ENCODE measurements at places on chromosomes 1 and 21.

GRCh38 chr1:173420330-173420806 lies 56.8 kb upstream of the PRDX6 start:
- peak; percentile 59 for DNase-seq

DNA sequence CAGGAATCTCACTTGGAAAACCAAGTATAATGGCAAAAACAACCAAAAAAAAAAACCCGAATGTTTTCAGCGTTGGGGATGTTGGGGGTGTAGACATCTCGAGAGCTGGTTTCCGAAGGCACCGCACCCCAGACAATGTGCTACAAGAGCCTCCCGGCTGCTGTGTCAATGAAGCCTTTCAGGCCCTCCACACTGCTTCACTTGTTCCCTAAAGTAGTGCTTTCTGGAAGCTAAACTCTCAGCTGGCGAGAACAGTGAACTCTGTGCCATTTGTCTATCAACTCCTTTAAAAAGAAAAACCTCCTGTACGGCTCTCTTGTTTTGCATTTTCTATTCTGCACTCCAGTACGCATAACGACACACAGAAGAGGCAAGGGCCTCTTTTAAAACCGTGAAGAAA lies 32.5 kb downstream of the PLEKHO1 start:
- DNase-seq: no peak

DNA sequence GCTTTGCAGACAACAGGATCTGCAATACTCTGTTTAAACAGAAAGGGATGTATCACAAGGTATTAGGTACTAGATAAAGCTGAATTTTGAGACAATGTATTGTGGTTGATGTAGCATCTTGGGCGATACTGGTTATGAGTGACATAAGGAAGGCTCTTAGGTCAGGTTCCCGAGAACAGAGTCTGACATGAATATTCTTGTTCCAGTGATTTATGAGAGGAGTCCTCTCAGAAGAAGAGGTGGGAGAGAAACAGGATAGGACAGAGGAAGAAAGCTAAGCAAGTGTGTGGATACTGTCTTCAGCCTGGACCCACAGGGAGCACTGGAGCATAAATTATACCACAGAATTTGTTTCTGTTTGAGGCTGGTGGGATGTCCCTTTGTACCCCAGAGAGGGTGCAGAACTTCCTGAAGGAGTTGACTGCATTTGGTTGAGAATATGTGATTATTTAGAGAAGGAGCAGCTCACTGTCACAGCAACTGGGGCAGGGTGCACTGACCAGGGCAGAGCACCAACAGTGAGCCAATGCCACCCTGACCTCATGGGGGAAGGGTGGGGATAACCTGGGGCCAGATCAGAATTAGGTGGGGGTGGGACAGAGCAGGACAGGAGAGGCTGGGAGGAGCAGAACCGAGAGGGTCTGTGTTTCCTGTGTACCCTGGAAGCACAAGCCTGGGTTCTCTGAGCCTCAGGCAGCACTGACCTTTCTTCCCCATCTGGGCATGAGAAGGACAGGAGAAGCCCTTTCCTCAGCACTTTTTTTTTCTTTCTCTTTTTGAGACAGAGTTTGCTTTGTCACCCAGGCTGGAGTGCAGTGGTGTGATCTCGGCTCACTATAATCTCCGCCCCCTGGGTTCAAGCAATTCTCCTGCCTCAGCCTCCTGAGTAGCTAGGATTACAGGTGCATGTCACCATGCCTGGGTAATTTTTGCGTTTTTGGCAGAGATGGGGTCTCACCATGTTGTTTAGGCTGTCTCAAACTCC lies 36.3 kb upstream of the SLC6A9 start:
- DNase-seq: no peak

DNA sequence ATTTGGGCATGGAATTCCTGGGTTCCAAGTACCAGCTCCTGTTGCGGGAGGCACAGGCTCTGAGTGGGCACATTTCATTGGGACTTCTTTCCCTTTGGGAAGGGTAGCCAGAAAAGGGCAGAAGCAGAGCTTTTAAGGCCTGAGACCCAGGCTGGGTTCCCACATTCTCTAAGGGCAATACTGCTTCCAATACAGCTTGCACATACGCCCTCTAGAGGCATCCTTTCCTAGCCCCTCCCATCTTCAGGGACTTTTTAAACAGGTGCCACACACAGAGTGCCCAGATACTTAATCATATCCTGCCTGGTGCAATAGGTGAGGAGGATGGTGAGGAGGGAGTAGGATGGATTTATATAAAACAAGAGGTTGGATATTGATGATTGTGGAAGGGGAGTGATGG lies 5.7 kb downstream of the GPR88 start:
- DNase-seq: peak; percentile 26

GRCh38 chr1:84698151-84699110 lies 8.2 kb upstream of the SSX2IP start:
- DNase-seq: no peak

DNA sequence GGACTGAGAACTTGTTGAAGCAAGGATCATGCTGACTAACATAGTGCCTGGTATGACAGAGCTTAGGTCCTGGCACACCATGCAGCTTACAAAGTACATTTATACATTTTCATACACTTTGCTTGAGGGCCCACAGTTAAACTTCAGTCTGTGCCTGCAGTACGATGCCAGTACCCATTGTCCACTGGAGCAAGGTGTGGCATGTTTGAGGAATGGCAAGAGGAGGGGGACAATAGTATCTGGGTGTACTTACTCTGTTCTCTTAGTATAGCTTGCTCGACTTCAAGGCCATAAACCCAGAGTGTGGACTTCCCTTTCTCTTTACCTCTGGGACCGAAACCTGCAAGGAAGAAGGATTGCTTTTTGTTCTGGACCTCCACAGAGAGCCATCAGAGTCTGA lies 6.8 kb upstream of the YBX1 start:
- DNase-seq: no peak

DNA sequence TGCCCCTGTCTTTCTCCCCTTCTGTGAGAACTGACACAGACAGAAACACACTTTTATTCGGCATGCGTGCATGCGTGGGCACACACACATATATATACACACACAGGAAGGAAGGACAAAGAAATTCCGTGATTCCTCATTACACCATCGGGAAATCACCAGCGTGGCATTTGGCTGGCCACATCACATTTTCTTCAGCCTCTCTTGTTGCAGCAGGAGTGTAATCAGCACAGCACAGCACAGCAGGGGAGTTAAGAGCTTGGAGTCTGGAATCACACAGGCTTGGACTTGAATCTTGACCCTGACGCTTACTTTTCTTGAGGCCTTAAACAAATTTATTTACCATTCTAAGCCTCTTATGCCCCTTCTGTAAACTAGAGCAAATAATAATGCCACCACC lies 45.3 kb upstream of the EPHA8 start:
- no peak for DNase-seq

GRCh38 chr21:35697321-35697808 lies 363.0 kb downstream of the SETD4 start:
- no peak for DNase-seq

DNA sequence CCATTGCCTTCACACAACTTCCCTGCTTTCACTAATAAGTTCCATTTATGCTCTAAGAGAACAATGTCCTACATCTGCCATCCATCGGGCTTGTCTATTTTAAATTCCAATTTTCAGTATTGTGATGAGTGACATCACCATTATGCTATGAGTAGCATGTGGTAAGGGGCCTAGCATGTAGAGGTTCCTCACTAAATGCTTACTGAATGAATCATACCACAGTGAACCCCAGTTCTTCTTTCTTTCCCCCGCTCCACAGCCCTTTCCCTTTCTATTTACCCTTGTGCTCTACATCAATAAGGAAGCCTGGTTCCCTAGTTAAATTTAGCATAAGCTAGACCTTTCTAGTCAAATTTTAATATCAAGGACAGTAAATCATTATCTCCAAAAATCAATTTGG lies 195.0 kb upstream of the RGS18 start:
- no peak for DNase-seq

DNA sequence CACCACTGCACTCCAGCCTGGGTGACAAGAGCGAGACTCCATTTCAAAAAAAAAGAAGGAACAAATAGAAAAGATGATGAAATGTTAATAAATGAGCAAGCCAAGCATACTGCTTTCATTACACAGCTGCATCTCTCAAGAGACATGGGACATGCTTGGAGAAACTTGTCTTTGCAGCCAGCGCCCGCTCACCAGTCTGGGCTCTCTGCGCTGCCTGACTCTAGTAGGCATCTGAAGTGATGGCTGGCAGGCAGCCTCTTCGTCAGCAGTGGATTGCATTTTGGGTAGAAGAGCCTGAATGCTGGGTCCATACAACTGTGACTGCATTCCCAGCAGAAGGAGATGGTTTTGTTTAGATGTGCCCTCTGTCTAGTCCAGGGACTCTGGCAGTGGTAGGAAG lies 48.0 kb downstream of the IL6R start:
- no peak for DNase-seq

DNA sequence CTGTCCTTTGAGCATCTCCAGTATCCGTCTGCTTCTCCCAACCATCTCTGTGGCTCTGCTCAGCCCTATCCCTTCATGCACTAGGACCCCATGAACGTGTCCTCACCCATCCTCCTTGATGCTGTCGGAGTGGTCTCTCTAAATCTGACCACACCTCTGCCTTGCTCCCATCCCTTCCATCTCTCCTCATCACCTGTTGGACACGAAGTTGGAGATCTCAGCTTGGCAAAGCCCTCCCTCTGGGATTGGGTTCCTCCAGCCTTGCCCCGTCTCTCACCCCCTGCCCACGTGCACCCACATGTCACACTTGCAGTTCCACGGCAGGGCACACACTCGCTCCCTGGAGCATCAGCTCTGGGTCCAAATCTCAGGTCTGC lies 135.7 kb downstream of the ACTL8 start:
- no peak for DNase-seq

GRCh38 chr21:31872452-31873274 lies at the start of gene HUNK:
Gene HUNK, plus strand, starts transcription at chr21:31873020. Its CDS starts 655 bp downstream, at chr21:31873675.
- DNase-seq: no peak

GRCh38 chr1:232991238-232991637 lies 40.8 kb downstream of the NTPCR start:
- DNase-seq: no peak

DNA sequence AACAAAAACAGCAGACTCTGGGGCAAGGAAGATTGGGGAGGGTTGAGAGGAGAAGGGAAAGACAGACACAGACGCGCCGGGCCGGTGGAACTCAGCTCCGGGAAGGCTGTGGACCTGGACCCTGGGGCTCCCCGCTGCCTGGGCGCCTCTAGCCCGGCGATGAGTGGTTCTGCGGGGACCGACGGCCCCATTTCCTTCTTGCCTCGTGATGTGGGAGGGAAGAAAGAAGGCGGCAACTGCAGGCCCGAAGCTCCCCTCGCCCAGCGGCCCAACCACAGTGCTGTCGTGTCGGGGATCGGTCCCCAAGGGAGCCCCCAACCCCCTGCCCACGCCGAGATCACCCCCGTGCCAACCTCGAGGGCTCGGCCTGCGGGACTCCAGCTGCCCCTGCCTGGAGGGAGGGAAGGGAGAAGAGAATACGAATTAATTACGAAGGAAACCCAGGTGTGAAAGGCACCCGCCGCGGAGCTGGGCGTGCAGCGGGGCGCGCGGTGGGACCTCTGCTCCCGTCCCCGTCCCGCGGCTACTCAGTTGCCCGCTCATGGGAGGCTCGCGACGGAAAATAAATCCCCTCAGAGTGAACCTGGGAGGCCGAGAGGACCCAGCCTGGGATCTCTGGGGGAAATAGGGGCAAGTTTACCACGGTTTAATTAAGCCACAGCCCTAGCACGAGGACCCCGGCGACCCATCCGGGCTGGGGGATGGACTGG lies 7.4 kb downstream of the FOXD3 start:
- DNase-seq: no peak

DNA sequence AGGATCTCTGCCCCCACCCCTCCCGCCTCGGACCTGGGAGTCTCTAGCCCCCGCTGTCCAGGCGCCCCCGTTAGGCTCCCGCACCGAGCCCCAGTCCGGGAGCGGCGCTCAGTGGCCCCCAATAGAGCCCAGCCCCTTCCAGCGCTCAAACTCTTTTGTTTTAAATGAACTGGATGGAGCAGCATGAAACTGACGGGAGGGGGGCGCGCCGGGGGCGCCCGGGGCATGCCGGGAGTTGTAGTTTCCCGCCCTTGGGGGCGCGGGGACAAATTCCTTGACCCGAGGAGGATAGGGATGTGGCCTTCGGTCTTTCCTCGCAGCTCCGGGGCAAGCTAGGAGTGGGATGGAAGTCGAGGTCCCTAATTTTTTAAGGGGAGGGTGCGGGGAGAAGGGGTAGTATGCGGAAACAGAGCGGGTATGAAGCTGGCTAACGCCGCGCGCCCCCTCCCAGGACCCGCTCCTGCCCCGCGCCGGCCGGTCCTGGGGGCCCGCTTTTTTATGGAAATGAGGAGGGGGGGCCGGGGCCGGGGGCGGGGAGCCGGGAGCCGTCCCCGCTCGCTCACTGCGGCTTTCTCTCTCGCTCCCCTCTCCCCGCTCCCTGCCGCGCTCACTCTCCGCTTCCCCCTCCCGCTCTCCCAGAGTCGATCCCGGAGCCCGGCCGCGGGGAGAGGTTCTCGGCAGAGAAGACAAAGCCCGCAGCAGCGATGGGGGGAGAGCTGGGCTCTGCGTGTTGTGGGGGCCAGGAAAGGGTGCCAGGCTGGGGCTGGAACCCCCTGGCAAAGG lies at the start of gene MEX3A:
Gene MEX3A (minus strand): TSS at position 157 of the 783 bp plus-strand sequence. CDS start 467 bp downstream, outside the sequence.
- DNase-seq: peak; percentile 41

DNA sequence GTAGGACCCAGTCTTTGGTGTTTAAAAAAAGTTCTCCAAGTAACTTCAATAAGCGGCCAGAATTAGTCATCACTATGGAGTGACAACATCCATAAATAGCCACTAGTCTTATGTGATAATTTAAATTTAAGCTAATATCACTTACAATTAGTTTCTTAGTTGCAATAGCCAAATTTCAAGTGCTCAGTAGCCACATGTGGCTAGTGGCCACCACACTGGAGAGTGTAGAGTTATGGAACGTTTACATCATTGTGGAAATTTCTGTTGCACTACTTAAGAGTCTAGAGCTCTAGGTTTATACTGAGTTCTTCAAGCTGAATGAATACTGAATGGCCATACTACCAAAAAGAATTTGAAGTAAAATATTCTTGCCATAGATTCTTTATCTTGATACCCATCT lies 121.1 kb downstream of the RUNX1 start:
- DNase-seq: no peak

DNA sequence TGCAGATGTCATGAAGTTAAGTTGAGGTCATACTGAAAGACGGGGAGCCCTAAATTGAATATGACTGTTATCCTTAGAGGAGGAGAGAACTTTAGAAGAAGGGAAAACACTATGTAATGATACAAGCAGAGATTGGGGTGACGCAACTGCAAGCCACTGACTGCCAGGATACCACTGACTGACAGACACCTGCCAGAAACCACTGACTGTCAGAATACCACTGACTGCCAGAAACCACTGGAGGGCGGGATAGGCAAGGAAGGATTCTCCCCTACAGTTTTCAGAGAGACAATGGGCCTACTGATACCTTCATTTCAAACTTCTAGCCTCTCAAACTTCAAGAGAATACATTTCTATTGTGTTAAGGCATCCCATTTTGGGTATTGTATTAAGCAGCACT lies 388.7 kb downstream of the USH2A start:
- no peak for DNase-seq

DNA sequence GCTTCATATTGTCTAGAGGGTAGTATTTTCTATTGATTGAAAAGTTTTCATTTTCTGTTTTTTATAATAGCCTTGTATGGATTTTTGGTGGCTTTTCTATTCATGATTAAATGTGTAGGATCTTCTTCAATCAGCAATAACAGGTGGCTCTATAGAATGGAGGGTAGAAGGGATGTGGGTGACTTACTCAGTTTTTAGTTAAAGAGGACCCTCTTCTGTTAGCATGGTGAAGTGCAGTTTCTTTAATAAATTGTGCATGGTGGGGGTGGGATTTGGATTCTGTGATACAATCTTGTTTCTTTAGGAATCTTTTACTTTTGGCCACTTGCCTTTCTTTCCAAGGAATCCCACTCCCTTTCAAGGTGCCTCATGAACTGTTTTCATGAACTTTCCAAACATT lies 64.7 kb downstream of the SLC35A3 start:
- no peak for DNase-seq
